ENCODE measurements at places on chromosomes 5 and 9.

GRCh38 chr9:131330814-131331600, 41.5 kb downstream of the PLPP7 start:
- no peak for DNase-seq

DNA sequence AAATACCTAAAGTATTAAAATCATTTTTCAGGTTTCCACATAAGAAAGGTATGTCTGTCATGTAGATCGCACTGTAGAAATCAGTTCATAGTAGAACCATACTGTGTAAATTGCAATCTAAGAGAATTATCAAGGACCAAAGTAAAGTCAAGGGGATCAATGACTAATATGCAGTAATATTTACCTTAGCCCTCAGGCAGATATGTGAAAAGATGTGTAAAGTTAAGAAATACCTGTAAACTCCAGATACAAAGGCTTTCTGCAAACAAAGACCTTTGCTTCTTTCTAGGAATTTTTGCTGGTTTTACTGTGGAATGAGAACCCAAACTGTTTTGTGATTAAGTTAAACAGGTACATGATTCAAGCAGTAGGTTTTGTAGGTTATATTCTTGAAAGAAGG, 11.6 kb downstream of the POLK start:
- DNase-seq, result no peak

DNA sequence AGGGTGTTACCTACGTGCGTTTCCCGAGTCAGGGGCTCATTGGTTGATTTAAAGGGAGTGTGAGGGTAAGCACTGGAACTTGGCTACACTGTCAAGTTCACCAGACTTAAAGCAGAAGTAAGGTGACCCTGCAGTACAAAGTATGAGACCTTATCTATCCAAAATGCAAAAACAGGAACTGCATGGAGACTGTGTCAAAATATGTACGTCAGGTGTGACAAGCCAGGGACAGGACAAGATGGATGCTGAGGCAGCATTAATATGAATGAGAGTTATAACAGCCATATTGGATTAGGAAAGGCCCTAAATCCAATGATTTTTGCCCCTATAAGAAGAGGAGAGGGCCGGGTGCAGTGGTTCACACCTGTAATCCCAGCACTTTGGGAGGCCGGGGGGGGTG, 15.4 kb upstream of the SUSD3 start:
- DNase-seq, result no peak

- DNase-seq, result no peak
These were observed 314.0 kb downstream of the NDUFS4 start for GRCh38 chr5:53874409-53874808.

- no peak for DNase-seq
These were observed 87.6 kb downstream of the PCDH1 start for GRCh38 chr5:141790630-141791029.

Data from NCI-H1436 (cell line).